Midbrain (tissue), 1 donor: ENCODE measurements at places on chromosomes 7 and 10.
A peak's percentile ranks its signal among the peaks of the same experiment; 100 is the strongest.

GRCh38 chr10:124645467-124646095 lies 98.6 kb downstream of the FAM53B start:
- DNase-seq = no peak

DNA sequence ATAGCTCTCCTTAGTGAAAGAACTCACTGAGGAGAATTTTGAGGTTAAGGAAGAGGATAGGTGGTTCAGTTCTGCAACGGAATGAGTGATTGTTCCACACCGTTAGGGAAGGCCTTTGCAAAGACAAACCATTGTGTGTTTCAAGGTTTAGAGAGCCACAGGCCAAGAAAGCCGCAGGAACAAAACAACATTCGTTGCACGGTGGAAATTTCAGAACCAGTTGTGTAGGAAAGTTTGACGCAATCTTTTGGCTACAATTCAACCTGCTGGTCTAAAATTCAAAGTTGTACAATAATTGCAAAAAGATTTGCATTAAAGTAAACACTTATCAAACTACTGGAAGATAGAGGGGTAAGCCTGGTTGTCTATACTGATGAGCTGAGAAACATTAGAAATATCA lies 91.4 kb downstream of the FAM107B start:
- no peak for DNase-seq

DNA sequence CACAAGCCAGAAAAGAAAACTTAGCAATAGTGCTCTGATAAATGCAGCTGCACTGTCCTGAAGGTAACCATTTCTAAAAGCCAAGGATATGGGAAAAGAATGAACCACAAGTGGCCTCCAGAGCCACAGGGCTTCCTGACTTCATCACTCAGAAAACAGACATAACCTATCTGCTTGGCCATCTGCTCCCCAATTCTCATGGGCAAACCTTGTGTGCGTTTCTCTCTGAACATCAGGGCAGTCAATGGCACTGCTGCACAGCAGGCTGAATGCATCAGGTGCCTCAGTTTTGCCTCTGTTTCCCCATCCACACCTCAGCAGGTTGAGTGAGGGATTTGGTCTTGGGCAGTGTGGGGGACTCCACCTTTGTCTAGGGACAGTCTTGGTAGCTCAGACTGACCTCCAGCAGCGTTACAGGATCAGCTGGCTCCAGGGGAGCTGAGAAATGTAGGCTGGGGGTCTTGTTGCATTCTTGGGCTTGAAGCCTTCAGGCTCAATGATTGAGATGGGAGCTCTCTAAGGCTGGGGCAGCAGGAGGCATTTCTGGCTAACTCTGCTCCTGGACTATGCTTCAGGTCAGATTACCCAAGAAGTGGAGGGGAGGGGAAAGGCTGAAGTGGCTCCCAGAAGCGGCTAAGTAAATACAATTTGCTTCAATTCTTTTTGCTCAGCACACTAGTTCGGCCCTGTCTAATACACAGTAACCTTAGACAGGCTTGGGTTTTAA lies 23.6 kb upstream of the PDLIM1 start:
- no peak for DNase-seq

- no peak for DNase-seq
Observed at GRCh38 chr7:21221130-21221529, 206.8 kb upstream of the SP4 start.

DNA sequence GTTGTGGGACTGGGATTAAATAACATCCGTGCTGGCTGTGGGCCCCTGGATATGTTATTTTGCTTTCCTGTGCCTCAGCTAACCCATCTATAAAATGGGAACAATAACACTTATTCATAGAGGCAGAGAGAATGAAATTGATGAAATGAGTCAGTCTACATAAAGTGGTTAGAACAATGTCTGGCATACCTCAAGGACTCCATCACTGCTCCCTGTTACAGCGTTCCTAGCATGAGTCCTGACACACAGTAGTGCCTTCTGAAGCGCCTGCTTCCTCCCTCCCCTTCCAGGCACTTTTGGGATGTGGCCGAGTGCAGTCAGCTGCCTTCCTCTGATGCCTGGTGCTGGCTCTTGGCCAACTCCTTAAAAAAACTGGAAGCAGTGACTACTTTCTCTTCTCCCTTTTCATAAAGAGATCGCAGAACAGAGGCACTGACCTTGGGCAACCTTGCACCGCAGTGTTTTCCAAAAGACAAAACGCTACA lies 108.4 kb upstream of the ZMIZ1 start:
- DNase-seq = peak; percentile 62

- DNase-seq = no peak
Observed at GRCh38 chr7:18212758-18213157, 185.1 kb upstream of the PRPS1L1 start.

GRCh38 chr10:87000491-87000890 lies 19.6 kb upstream of the FAM25A start:
- no peak for DNase-seq

- DNase-seq = no peak
Observed at GRCh38 chr10:36788152-36788551, 337.2 kb upstream of the ANKRD30A start.

DNA sequence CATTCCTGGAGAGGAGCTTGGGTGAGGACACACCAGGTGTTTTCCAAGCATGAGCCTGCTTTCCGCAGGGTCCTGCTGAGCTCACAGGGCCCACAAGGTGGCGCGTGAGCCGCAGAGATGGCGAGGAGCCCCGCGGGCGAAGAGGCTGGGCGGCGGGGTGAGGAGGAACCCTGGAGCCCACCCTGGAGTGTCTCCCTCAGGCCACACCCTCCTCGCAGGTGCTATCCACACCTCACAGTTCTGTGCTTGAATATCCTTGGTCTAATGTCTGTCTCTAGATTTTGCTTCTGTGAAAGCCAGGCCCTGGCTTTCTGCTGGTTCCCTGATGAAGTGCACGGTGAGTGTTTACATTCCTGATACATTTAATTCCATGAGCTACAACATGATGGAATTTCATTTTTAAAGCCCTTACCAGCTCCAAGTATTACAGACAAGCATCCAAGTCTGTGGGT lies 433.6 kb downstream of the ACTR3B start:
- DNase-seq = peak; percentile 16

GRCh38 chr10:77724820-77725219 lies 87.2 kb upstream of the KCNMA1 start:
- no peak for DNase-seq

DNA sequence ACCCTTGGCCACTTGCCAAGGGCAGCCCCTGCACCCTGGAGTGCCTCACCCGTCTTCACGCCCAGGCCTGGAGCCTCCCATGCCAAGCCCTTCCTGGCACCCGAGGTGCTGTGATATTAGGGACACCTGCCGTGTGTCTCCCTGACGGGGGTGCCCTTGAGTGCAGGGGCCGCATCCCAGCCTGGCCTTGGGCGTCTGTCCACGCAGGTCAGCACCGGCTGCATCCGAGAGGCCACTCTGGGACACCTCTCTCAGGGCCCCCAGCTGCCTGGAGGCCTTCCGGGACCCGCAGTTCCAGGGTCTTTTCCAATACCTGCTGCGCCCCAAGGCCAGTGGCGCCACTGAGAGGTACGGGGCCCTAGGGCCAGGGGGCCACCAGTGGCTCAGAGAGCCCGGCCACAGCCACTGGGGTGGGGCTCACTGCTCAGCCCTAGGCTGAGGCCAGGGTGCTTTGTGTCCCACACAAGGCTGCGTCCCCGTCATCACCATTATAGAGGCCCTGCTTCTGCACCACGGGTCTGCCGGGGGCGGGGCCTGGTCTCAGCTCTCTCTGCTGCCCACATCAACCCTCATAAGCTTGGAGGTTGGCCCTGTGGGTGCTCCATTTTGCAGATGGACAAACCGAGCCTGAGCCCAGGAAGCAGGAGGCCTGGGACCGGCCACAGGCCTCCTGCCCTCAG lies 12.7 kb downstream of the AP5Z1 start:
- DNase-seq = no peak

GRCh38 chr10:80530251-80530650 lies 7.5 kb upstream of the SH2D4B start:
- peak; percentile 26 for DNase-seq

GRCh38 chr7:51134013-51134441 lies 182.6 kb downstream of the COBL start:
- DNase-seq = no peak

GRCh38 chr7:125127304-125127703 lies 197.7 kb upstream of the POT1 start:
- no peak for DNase-seq

DNA sequence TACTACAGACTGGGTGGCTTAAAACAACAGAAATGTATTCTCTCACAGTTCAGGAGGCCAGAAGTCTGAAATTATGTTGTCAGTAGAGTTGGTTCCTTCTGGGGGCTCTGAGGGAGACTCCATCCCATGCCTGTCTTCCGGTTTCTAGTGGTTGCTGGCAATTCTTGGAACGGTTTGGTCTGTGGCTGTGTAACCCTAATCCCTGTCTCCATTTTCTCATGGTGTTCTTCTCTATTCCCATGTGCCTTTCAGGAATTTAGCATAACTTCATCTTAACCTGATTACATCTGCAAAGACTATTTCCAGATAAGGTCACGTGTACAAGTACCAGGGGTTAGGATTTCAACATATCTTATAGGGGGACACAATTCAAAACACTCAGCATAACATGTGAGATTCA lies 73.2 kb downstream of the FAM241B start:
- no peak for DNase-seq

DNA sequence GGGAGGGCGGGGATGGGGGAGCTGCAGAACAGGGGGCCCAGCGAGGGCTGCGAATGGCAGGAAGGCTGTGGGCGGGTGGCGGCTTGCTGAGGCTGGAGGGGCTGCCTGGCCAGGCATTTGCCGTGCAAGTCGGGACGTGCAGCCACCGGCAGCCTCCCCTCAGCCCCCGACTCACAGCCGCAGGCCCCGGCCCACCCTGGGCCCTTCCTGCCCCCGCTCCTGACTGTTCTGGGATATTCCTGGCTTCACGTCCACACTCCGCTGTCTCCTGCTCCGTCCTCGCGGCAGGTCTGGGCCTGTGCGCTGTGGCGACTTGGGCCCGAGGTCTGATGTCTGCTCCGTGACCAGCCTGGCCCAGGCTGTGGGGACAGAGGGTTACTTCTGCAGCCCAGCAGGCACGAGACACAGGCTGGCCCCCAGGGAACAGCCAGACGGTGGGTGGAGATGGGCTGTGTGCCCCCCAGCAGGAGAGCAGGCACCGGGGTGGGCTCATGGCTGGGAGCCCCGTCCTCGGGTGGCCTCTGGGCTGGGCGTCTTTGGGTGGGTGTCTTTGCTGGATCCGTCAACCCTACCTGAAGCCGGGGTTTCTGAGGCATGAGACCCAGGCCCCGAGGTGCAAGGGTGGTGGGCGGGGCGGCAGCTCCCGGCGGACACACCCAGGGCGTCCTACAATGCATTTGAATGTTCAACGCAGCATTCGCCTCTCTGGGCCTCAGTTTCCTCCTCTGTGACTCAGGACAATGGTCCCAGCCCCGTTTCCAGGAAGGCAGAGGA lies 86.5 kb downstream of the FOXL3 start:
- DNase-seq = no peak

DNA sequence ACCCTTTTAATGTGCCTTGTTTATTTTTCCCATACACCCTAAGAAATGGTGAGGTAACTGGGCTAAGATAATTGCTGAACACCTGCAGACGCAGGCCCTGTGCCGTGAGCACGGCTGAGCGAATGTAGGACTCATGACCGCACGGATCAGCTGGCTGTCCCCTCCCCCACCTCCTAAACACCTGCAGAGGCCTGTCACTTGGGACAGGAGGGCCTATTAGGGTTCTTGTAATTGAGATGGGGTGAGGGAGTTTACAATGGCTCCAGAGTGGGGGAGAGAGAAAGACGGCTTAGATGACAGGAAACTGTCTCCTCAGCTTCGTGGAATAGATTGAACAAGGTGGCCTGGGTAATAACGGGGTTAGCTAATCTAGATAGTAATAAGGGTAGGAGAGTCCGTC lies 291.7 kb upstream of the HABP2 start:
- no peak for DNase-seq

GRCh38 chr10:13724484-13724883 lies 137.7 kb downstream of the PRPF18 start:
- DNase-seq = no peak

DNA sequence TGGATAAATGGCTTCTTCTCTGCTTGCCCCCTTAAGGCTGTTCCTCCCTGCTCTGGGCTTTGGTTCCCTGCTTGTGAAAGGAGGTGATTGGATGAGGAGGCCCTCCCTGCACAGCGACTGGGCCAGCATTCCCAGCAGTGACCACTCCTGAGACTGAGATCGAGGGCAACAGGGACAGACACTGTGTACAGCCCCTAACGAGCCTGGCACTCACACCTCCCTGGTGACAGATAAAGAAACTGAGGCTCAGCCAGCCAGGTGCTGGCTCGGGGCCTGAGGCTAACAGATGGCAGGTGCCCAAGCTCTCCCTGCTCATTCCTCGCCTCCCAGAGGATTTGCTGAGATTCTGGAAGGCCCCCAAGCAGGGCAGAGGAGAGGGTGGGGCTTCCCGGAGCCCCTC lies 12.0 kb upstream of the AQP1 start:
- no peak for DNase-seq

GRCh38 chr7:38907066-38907465 lies 1.9 kb downstream of the VPS41 start:
- DNase-seq = no peak

- DNase-seq = no peak
Observed at GRCh38 chr10:5983774-5984173, 6.4 kb upstream of the IL15RA start.

GRCh38 chr7:55569269-55569663 lies 3.0 kb downstream of the VOPP1 start:
- DNase-seq = no peak

DNA sequence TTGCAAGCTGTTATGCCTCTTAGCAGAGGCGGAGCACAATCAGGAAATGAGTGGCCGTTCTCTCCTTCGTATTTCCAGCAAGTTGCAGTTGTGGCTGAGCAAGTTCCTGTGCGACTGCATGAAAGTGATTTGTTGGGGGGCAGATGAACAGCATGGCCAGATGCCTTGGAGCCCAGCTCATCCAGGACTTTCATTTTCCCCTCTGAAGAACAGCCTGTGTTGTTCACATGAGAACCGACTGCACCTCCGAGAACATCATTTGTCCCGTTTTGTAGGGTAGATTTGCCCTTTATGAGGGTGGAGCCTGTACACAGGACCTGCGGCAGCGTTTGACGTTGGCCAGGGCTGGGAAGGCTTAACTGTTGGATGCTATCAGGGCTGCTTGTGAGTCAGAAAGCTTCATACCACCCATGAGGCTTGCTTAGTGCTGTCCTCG lies 4.4 kb downstream of the BAG3 start:
- DNase-seq = no peak

- DNase-seq = no peak
Observed at GRCh38 chr10:86315549-86315942, 51.0 kb downstream of the GRID1 start.

GRCh38 chr10:61642676-61643075 lies 20.1 kb upstream of the CABCOCO1 start:
- no peak for DNase-seq

DNA sequence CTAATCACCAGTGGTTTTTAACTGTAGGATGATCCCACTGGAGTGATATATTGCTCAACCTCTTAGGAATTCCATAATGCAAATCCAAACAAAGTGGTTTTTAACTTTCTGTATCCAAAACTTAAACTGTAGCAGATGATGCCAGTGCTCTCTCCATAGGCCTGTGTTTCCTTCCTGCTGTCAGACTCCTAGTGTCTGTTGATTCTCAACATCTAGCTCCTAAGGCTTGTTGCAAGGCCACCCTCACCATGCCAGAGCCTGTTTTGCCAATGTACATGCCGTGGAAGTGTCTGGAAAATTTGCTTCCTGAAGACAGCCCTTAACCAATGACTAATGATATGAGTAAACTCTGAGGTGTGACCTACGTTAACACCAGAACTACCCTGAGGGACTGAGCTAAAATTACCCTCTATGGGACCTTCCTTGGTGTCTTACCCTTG lies 39.3 kb downstream of the C1GALT1 start:
- DNase-seq = no peak
